ENCODE measurements at places on chromosomes 2 and 18.

DNA sequence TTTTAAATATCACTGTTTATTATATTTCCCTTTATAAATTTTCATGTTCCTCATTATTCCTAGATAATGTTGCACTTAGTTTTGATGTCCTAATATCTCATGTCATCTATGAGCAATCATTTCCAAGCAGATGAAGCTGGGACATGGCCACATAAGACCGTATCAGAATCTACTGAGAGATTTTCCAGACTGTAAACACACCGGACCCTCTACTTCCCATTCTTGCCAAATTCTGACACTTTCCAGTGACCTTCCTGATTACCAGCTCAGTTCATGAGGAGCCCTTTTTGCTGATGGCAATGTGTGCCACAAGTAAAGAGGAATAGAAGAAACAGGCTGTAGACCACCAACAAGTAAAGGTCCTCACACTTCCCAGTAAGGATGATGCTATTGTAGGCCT, 20.3 kb upstream of the PDE1A start:
- no peaks in the 10 kb centered on the region for H3K27me3 ChIP-seq
- no peak overlapping the region for H3K4me3 ChIP-seq
- H3K4me1 ChIP-seq, result peaks cover 8% of the 10 kb centered on the region
- no peak for DNase-seq
- H3K36me3 ChIP-seq, result no peaks in the 10 kb centered on the region

- H3K27ac ChIP-seq, result no peak overlapping the region
- peak; percentile 79 for DNase-seq
- H3K4me1 ChIP-seq, result no peaks in the 10 kb centered on the region
- H3K27me3 ChIP-seq, result no peaks in the 10 kb centered on the region
- H3K4me3 ChIP-seq, result peak overlapping the region; percentile 69
- no peaks in the 10 kb centered on the region for H3K36me3 ChIP-seq
Measured at GRCh38 chr2:69012310-69013141, 453 bp upstream of the ANTXR1 start.

DNA sequence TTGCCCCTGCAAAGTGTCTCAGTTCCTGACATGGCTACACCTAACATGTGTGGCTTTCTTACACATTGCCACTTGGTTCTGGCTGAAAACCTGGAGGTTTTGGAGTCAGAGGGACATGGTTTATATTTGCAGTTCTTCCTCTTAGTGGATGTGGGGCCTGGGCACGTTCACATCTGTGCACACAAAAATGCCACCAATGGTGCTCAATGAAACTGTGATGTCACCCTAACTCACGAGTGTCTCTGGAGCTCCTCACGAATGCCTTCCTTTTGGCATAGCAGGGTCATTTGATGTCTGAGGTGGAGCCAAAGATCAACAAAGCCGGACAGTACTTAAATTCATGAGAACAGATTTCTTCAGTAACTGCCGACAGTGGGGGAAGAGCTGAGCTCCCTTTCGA, 231.7 kb upstream of the HS6ST1 start:
- no peaks in the 10 kb centered on the region for H3K4me1 ChIP-seq
- no peak overlapping the region for H3K27ac ChIP-seq
- H3K4me3 ChIP-seq, result no peak overlapping the region
- H3K36me3 ChIP-seq, result no peaks in the 10 kb centered on the region

- H3K4me1 ChIP-seq, result no peaks in the 10 kb centered on the region
- no peaks in the 10 kb centered on the region for H3K36me3 ChIP-seq
Measured at GRCh38 chr2:42673989-42674579, 89.9 kb downstream of the OXER1 start.

- no peak overlapping the region for H3K27ac ChIP-seq
- no peak for DNase-seq
- no peaks in the 10 kb centered on the region for H3K27me3 ChIP-seq
- H3K36me3 ChIP-seq, result peaks cover 4% of the 10 kb centered on the region
Measured at GRCh38 chr18:45962461-45962860, 4.7 kb downstream of the EPG5 start.

DNA sequence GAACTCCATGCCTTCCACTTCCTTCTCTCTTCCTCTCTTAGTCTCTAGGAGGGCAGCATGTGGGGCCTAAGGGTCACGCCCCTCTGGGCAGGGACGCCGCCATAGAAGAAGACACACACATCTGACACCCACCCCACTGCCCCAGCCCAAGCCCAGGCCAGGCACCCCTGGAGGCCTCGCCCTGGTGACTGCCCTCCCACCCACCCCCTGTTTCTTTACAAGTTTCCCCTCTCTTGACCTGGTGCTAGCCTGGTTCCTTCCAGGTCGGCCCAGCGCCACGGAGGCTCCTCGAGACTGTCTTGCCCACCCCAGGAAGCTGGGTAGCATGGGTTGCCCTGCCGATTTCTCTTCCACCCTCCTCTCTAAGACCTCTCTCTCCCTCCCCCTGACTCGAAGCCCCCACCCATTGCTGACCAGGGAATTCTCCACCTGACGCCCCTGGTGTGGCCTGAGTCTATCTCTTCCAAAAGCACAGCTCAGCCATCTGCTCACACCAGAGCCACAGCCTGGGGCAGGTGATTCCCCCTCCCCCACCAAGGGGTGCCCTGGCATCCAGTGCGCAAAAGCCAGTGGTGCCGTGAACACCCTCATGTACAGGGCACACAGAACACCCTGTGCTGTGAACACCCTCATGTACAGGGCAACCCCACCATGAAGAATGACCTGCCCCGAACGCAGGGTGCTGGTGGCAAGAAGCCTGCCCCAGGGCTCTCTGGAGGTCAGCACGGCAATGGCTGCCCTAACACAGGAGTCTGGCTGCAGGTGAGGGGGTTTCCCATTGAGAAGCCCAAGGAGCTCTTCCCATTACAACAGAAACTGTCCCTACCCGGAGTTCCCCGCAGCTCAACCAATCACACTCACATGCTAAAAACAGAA, 13.5 kb upstream of the SALL3 start:
- H3K4me3 ChIP-seq, result no peak overlapping the region
- no peak overlapping the region for H3K27ac ChIP-seq
- H3K4me1 ChIP-seq, result no peaks in the 10 kb centered on the region
- H3K36me3 ChIP-seq, result no peaks in the 10 kb centered on the region

DNA sequence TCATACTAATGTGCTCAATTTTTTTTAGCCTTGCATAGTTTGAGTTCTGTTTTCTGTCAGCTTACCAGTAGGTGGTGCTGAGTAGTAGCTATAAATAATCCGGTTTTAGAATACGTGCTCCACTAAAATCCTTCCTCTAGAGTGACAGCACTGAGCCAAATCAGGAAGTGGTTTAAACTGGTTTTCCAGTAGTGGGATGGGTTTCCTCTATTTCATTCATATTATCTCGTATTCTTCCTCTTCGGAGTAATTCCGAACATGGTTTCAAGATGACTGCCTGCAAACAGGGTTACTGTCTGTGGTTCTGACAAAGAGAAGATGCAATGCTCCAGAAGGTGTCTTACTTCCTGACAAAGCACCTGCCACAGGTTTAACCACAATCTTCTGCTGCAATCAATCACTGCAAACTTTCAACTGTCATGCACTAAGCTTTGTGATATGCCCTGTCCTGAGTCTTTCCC, 496.9 kb upstream of the VRK2 start:
- H3K36me3 ChIP-seq, result no peaks in the 10 kb centered on the region
- H3K4me3 ChIP-seq, result no peak overlapping the region
- H3K27me3 ChIP-seq, result no peaks in the 10 kb centered on the region
- no peak for DNase-seq
- H3K27ac ChIP-seq, result no peak overlapping the region

DNA sequence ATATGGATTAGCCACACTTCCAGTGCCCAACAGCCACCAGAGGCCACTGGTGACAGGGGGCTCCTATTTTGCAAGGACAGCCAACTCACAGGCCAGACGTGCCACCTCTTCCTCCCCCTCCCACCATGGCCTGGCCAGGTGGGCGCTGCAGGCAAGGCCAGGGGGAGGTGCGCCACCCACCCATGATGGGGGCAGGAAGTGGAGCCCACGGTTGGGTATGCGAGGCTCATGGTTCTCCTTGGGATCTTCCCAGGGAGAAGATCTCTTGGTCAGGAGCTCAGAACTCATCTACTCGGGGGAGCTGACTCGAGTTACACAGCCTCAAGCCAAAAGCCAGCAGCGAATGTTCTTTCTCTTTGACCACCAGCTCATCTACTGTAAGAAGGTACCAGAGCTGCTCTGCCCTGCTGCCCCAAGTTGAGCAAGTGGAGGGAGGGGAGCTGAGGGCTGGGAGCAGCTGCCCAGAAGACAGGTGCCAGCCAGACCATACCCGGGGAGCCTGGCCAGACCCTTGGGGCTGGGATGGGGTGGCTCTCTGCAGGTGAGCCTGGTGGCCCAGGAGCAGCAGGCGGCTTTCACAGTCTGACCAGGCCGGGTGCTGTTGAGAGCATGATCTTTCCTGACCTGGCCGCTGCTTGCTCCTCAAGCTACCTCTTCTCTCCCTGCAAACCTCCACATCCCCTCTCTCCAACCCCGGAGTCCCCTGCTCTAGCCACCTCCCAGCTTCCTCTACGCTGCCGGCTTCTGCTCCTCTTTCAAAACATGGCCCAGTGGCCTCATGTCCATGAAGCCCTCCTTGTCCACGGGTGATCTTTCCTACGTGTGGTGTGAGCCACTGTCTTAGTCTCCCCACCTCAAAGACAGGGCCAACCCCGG, 49.8 kb downstream of the FAM168B start:
- no peaks in the 10 kb centered on the region for H3K4me1 ChIP-seq
- H3K4me3 ChIP-seq, result no peak overlapping the region
- DNase-seq, result no peak
- H3K27ac ChIP-seq, result no peak overlapping the region

DNA sequence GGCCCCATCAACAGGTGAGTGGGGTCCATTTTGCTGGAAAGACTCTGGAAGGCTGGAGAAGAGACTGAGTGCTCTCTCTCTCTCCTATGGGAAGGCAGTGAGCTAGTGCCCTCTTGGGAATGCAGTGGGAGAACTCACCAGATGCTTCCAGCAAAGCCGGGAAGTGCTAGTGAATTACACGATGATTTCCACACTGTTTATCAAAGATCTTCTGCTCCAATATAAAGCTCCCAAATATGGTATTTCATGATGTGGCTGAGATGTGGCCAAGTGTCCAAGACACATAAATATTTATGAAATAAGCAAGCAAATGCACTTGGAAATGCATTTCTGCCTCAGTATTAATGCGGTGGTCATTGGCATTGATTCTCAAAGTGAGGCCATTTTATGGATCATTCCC, 135.9 kb downstream of the VAPA start:
- no peak for DNase-seq
- no peaks in the 10 kb centered on the region for H3K36me3 ChIP-seq
- H3K27ac ChIP-seq, result no peak overlapping the region
- H3K27me3 ChIP-seq, result no peaks in the 10 kb centered on the region

GRCh38 chr2:109218792-109219126, 89.8 kb downstream of the SH3RF3 start:
- H3K27me3 ChIP-seq, result no peaks in the 10 kb centered on the region
- H3K36me3 ChIP-seq, result no peaks in the 10 kb centered on the region
- H3K27ac ChIP-seq, result peak overlapping the region; percentile 56
- H3K4me1 ChIP-seq, result no peaks in the 10 kb centered on the region

- H3K27me3 ChIP-seq, result no peaks in the 10 kb centered on the region
- H3K4me3 ChIP-seq, result no peak overlapping the region
- DNase-seq, result peak; percentile 72
- H3K4me1 ChIP-seq, result no peaks in the 10 kb centered on the region
- H3K36me3 ChIP-seq, result no peaks in the 10 kb centered on the region
Measured at GRCh38 chr2:240597419-240598181, 11.1 kb downstream of the CAPN10 start.

GRCh38 chr2:168915441-168916330, 14.6 kb downstream of the G6PC2 start:
- no peak overlapping the region for H3K4me3 ChIP-seq
- no peak for DNase-seq
- no peaks in the 10 kb centered on the region for H3K36me3 ChIP-seq
- H3K27me3 ChIP-seq, result no peaks in the 10 kb centered on the region
- H3K27ac ChIP-seq, result no peak overlapping the region

GRCh38 chr2:102788885-102789260, 27.0 kb downstream of the TMEM182 start:
- no peaks in the 10 kb centered on the region for H3K36me3 ChIP-seq
- H3K4me3 ChIP-seq, result no peak overlapping the region
- DNase-seq, result no peak
- no peaks in the 10 kb centered on the region for H3K27me3 ChIP-seq

DNA sequence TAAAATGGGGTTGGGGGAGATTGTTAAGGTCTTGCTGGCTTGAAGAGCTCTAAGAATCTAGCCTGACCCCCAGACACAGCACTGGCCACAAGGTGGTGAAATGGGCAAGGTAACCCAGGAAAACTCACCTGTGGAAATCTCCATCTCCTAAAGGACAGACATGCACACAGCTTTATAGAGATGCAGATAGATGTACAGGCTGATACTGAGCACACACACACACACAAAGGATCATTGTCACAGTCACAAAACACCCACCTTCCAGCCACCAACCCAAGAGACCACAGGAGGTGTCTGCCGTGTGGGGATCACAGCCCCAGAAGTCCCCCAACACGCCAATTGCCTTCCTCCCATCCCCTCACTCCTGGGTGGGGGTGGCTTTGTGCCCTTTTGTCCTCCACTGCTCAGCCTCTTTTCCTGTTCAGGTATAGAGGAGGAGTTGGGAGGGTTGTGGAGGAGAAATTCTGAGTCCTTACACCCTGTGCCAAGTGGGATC, 3.2 kb upstream of the CYP26B1 start:
- no peak overlapping the region for H3K27ac ChIP-seq
- no peak overlapping the region for H3K4me3 ChIP-seq
- H3K4me1 ChIP-seq, result no peaks in the 10 kb centered on the region
- no peaks in the 10 kb centered on the region for H3K36me3 ChIP-seq
- H3K27me3 ChIP-seq, result no peaks in the 10 kb centered on the region

DNA sequence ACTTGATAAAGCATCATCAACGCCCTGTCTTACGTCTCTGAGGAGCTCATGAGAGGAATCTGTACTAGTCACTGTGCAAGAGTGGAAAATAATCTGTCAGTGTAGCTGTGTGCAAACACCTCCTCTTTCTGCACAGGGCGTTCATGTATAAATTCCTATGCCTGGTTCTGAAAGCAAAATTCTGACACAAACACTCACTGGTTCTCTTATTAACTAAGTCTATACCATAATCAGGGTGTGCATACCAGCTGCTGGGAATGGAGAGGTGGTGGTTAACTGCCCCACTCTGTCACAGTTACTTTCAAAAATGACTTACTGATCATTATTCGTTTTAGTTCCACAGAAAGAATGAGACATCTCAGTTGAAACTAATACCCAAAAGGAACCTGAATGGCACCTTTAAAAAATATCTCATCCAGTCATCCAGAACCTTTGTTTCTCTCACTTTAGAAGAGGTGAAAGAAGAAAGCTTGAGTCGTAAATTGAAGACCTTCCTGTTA, 35.7 kb downstream of the STK39 start:
- DNase-seq, result no peak
- H3K4me1 ChIP-seq, result peaks cover 2% of the 10 kb centered on the region
- no peaks in the 10 kb centered on the region for H3K36me3 ChIP-seq
- H3K27ac ChIP-seq, result no peak overlapping the region

- no peaks in the 10 kb centered on the region for H3K4me1 ChIP-seq
- no peak overlapping the region for H3K4me3 ChIP-seq
- no peaks in the 10 kb centered on the region for H3K36me3 ChIP-seq
- no peak for DNase-seq
Measured at GRCh38 chr2:206935991-206936842, 3.1 kb upstream of the CPO start.

GRCh38 chr2:101428422-101429176, 41.3 kb upstream of the CREG2 start:
- no peaks in the 10 kb centered on the region for H3K36me3 ChIP-seq
- H3K4me3 ChIP-seq, result no peak overlapping the region

- no peak overlapping the region for H3K27ac ChIP-seq
- H3K36me3 ChIP-seq, result peaks cover 4% of the 10 kb centered on the region
- no peak for DNase-seq
- H3K4me3 ChIP-seq, result no peak overlapping the region
- H3K4me1 ChIP-seq, result no peaks in the 10 kb centered on the region
Measured at GRCh38 chr2:164706522-164706921, 85.2 kb upstream of the GRB14 start.

Measured in aorta (tissue), 5 donors.